ENCODE measurements at places on chromosomes 12 and 14. TPM values are rescaled to one million over a fixed set of nuclear protein-coding genes. Genes with fewer than 3 reads are reported as not detected.

- DNase-seq: no peak
- H3K4me1 ChIP-seq: no peaks in the 10 kb centered on the region
- no peaks in the 10 kb centered on the region for H3K36me3 ChIP-seq
Measured at GRCh38 chr12:55642669-55643068, 6.0 kb downstream of the OR10P1 start.

DNA sequence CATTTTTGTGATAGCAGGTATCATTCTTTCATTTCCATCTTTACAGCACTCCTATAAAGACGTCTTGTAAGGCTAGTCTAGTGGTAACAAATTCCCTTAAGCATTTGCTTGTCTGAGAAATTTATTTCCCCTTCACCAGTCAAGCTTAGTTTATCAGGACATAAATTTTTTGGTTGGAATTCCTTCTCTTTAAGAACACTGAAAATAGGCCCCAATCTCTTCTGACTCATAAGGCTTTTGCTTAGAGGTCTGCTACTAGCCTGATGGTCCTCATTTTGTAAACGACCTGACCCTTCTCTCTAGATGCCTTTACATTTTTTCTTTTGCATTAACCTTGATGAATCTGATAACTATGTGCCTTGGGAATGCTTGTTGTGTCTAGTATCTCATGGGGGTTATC lies 20.3 kb downstream of the OLR1 start:
- no peaks in the 10 kb centered on the region for H3K27me3 ChIP-seq
- H3K27ac ChIP-seq: no peak overlapping the region
- no peak for DNase-seq
- H3K36me3 ChIP-seq: no peaks in the 10 kb centered on the region

DNA sequence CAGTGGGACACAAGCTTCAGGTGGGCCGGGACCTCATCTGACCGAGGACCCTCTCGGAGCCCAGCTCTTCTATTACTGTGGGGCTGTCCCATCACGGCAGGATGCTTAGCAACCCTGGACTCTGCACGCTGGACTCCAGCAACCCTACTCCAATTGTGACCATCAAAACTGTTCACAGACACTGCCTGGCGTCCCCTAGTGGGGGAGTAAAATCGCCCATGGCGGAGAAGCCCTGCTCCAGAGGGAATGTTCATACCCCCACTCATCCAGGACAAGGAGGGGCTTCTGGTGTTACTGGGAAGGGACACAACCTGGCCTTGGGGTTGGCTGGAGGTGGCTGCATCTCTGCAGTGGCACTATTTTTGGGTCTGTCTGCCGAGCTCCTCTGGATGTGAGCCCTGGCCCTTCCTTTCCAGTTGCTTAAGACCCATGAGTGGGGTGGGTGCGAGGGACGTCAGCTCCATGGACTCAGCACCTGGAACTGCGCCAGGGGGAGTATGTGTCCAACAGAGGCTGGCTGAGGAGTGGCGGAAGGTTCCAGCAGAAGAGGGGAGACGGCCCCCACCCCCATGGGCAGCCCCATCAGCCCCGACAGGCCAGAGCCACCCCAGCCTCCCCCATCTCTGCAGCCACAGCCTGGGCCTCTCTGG lies 103.8 kb downstream of the RFLNA start:
- no peaks in the 10 kb centered on the region for H3K36me3 ChIP-seq
- peak; percentile 92 for DNase-seq
- no peak overlapping the region for H3K4me3 ChIP-seq
- H3K27ac ChIP-seq: peak overlapping the region; percentile 72

GRCh38 chr14:71632440-71632946 lies 299.7 kb upstream of the RGS6 start:
- H3K27ac ChIP-seq: no peak overlapping the region
- no peak overlapping the region for H3K4me3 ChIP-seq
- no peaks in the 10 kb centered on the region for H3K4me1 ChIP-seq
- H3K36me3 ChIP-seq: no peaks in the 10 kb centered on the region

- no peaks in the 10 kb centered on the region for H3K4me1 ChIP-seq
- H3K27me3 ChIP-seq: no peaks in the 10 kb centered on the region
Measured at GRCh38 chr12:50937653-50938052, 14.7 kb upstream of the HIGD1C start.

GRCh38 chr14:69423279-69423678 lies 24.8 kb downstream of the SLC39A9 start:
- no peak overlapping the region for H3K27ac ChIP-seq
- H3K27me3 ChIP-seq: no peaks in the 10 kb centered on the region
- no peaks in the 10 kb centered on the region for H3K36me3 ChIP-seq

GRCh38 chr12:117318591-117318990 lies 42.8 kb downstream of the NOS1 start:
- H3K27me3 ChIP-seq: no peaks in the 10 kb centered on the region
- no peak overlapping the region for H3K4me3 ChIP-seq
- H3K27ac ChIP-seq: no peak overlapping the region
- no peak for DNase-seq
- no peaks in the 10 kb centered on the region for H3K4me1 ChIP-seq

- H3K36me3 ChIP-seq: no peaks in the 10 kb centered on the region
- H3K4me3 ChIP-seq: no peak overlapping the region
- H3K27ac ChIP-seq: no peak overlapping the region
- no peaks in the 10 kb centered on the region for H3K4me1 ChIP-seq
- H3K27me3 ChIP-seq: no peaks in the 10 kb centered on the region
Measured at GRCh38 chr14:103257211-103257962, 76.7 kb upstream of the EIF5 start.

- H3K4me1 ChIP-seq: no peaks in the 10 kb centered on the region
- no peaks in the 10 kb centered on the region for H3K36me3 ChIP-seq
- H3K27ac ChIP-seq: no peak overlapping the region
- H3K27me3 ChIP-seq: no peaks in the 10 kb centered on the region
- H3K4me3 ChIP-seq: no peak overlapping the region
Measured at GRCh38 chr14:56422703-56423213, 156.8 kb upstream of the TMEM260 start.

DNA sequence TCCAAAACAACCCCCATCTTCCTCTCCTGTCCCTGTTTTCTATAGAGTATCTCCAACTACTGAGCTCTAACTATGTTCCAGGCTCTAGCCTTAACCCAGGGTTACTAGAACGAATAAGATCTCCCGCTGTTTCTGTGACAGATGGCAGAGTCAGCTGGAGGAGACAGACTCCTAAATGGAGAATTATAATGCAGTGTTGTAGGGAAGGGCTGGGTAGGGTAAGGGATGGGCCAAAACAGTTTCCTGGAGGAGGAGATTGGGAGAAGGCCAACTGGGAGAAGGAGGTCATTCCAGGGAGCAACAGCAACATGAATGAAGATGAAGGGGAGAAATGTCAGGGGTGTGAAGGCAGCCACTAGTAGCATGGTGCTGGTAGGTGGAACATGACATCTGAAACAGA lies 73.4 kb upstream of the ANO4 start:
- no peaks in the 10 kb centered on the region for H3K36me3 ChIP-seq
- DNase-seq: no peak
- no peak overlapping the region for H3K27ac ChIP-seq
- H3K27me3 ChIP-seq: no peaks in the 10 kb centered on the region
- H3K4me1 ChIP-seq: no peaks in the 10 kb centered on the region
- H3K4me3 ChIP-seq: no peak overlapping the region

GRCh38 chr14:56328021-56328420 lies 209.8 kb downstream of the PELI2 start:
- no peaks in the 10 kb centered on the region for H3K27me3 ChIP-seq
- DNase-seq: no peak
- H3K4me3 ChIP-seq: no peak overlapping the region
- H3K4me1 ChIP-seq: no peaks in the 10 kb centered on the region
- H3K36me3 ChIP-seq: no peaks in the 10 kb centered on the region
- no peak overlapping the region for H3K27ac ChIP-seq

DNA sequence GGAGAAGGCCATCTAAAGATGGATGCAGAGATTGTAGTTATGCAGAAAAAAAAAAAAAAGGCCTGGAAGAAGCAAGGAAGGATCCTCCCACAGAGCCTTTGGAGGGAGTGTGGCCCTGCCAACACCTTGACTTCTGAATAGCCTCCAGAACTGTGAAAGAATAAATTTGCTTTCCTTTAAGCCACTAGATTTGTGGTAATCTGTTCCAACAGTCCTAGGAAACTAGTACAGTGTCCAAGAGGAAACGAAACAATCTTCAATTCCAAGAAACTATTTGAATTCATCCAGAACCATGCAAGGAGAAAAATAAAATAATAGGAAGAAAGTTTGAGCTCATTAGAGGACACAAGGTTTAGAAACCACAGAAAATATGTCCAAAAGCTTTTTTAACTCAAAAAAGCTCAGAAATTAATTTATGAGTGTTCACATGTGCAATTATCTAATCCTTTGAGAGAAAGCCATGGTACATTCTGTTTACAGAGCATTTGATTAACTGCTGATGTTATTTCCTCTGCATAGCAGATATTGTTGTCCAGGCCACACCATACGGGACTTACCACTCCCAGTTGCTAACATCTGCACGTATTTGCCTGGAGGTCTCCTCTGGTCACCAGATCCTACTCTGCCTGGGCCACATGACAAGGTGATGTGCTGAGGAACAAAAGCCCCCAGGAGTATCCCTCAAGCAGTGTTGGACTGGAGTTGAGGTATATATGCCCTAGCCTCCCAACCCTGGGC lies 30.0 kb upstream of the STAB2 start:
- peak overlapping the region; percentile 47 for H3K27ac ChIP-seq
- no peaks in the 10 kb centered on the region for H3K27me3 ChIP-seq
- DNase-seq: peak; percentile 19

DNA sequence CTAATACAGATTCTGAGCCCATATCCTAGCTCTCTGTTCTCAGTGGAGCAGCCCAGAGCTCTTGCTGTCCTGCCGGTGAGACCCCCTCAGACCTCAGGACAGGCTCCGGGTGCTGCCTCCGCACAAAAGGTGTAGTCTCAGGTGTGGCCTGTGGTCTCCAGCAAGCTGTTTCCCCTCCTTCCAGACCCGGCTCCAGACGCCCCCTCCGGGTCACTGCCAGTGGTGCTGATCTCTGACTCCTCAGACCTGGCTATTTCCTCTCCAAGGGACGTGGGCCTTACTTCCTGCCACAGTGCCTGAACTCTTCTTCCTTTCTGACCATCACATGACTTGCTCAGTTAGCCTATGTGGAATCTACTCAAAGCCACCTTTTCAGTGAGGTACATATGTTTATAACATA lies 337.5 kb downstream of the GLT1D1 start:
- H3K4me1 ChIP-seq: no peaks in the 10 kb centered on the region
- DNase-seq: no peak
- H3K27me3 ChIP-seq: no peaks in the 10 kb centered on the region
- H3K36me3 ChIP-seq: no peaks in the 10 kb centered on the region
- H3K27ac ChIP-seq: no peak overlapping the region

GRCh38 chr12:118398940-118399339 lies 22.6 kb downstream of the SUDS3 start:
- no peak overlapping the region for H3K27ac ChIP-seq
- H3K36me3 ChIP-seq: no peaks in the 10 kb centered on the region
- H3K4me3 ChIP-seq: no peak overlapping the region

DNA sequence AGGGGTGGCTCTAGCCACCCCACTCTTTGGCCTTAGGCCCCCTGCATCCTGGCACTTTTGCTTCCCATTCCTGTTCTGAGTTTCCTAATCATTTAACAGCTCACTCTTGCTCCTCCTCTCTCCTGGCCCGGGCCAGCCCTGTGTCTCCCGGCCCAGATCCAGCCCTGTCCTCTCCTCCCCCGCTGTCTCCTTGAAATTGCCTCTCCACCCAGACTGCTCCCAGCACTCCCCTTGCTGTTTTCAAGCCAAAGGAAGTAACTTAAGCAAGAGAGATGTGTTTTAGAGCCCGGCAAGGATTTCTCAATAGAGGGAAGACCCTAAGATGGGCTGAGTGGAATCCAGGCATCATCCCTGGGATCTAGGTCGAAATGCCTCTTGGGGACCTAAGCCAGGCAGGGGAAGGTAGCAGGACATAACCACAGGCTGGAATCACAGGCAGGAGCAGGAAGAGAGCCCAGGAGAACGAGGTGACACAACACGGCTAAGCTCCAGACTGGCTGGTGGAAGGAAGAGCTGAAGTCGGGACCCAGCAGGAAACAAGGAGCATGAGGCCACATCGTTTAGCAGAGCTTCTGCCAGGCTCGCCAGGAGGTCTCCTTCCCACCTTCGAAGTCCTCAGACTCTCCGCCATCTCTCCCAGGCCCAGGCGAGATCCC lies 2.0 kb upstream of the LRP1-AS start:
- no peaks in the 10 kb centered on the region for H3K36me3 ChIP-seq
- peak overlapping the region; percentile 86 for H3K27ac ChIP-seq
- H3K4me1 ChIP-seq: peaks cover 36% of the 10 kb centered on the region
- H3K4me3 ChIP-seq: no peak overlapping the region

DNA sequence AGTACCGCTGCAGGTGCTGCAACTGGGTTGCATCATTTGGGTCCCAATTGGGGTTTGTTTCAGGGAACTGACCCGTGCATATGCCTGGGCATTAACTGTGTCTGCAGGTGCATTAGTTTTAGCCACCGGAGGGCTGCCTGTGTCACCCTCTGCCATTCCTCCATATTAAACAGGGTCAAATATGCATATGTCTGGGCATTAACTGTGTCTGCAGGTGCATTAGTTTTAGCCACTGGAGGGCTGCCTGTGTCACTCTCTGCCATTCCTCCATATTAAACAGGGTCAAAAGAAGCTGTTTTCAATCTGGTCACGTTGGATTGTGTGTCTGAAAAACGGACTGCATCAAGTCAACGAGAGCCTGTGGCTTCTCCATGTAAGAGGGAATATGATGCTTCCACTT lies 1317.0 kb downstream of the TMEM121 start:
- no peaks in the 10 kb centered on the region for H3K36me3 ChIP-seq
- no peak for DNase-seq
- no peaks in the 10 kb centered on the region for H3K27me3 ChIP-seq
- H3K4me1 ChIP-seq: peaks cover 3% of the 10 kb centered on the region
- H3K4me3 ChIP-seq: no peak overlapping the region

- no peak for DNase-seq
- H3K4me3 ChIP-seq: peak overlapping the region; percentile 77
- H3K27me3 ChIP-seq: no peaks in the 10 kb centered on the region
- peak overlapping the region; percentile 94 for H3K27ac ChIP-seq
- H3K36me3 ChIP-seq: no peaks in the 10 kb centered on the region
Measured at GRCh38 chr12:119181944-119182343, 3.2 kb downstream of the HSPB8 start.

MARS1 gene
- total RNA-seq: 29.1 TPM

AQP6 gene
- not detected for total RNA-seq

AQP2 gene
- not detected for total RNA-seq

NRIP2 gene
- total RNA-seq: 9.5 TPM

KLHL33 gene
- total RNA-seq: 2.8 TPM

CELA1 gene
- not detected for total RNA-seq

AJUBA gene
- total RNA-seq: 51.7 TPM

CHGA gene
- not detected for total RNA-seq

ARHGAP9 gene
- 8.1 TPM for total RNA-seq

AICDA gene
- total RNA-seq: 0.41 TPM
